Fibroblast of skin of left quadriceps (primary cell): ENCODE measurements at places on chromosomes 6 and 20.

GRCh38 chr6:47034926-47035325, 7.2 kb downstream of the ADGRF1 start:
- peak; percentile 37 for DNase-seq

- DNase-seq: no peak
Measured at GRCh38 chr6:15969236-15969778, 159.6 kb upstream of the MYLIP start.

- DNase-seq: no peak
Measured at GRCh38 chr20:62321521-62321948, 18.7 kb downstream of the ADRM1 start.

GRCh38 chr6:100472674-100473073, 8.0 kb upstream of the SIM1 start:
- DNase-seq: peak; percentile 57

- no peak for DNase-seq
Measured at GRCh38 chr6:142026471-142026870, 106.3 kb upstream of the GJE1 start.

DNA sequence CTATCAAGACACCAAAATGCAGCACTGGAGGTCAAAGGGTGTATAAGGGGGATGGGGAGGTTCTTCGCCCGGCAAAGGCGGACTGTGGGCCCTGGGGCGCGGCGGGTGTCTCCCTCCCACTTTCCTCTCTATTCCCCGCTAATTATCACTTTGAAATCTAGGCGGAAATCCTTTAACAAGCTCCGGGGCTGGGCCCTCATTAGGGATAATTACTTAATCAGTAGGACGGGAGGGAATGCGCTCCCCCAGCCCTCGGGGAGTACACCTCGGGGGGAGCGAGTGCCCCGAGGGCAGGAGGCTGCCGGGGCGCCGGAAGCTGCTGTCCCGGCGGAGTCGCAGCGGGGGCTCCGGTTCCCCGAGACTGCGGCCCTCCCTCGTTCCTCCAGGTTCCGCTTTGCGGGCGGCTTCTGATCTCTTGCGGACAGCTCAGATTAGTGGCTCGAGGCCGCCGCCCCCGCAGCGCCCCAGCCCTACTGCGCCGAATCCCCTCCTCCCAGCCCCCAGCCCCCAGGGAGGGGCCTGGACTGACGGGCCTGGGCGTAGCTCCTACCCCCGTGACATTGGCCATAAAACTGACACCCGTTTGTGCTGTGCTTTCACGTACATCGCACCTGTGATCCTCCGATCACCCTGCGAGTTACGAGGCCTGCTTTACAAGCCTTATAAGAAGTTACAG, 14.7 kb downstream of the MUCL3 start:
- DNase-seq: peak; percentile 7

GRCh38 chr20:50725724-50726005, 5.7 kb upstream of the PARD6B start:
- no peak for DNase-seq

GRCh38 chr6:107707346-107708275, 116.5 kb downstream of the SCML4 start:
- DNase-seq: no peak

- DNase-seq: no peak
Measured at GRCh38 chr6:72936766-72937559, 288.3 kb downstream of the KHDC1L start.

GRCh38 chr6:127118298-127119101, at the start of gene RSPO3:
Gene RSPO3, plus strand, starts transcription at chr6:127118671. Its CDS starts 522 bp downstream, at chr6:127119193.
- no peak for DNase-seq

- DNase-seq: no peak
Measured at GRCh38 chr20:32612351-32613191, 27.4 kb upstream of the NOL4L start.

- DNase-seq: no peak
Measured at GRCh38 chr6:148548749-148549140, 198.1 kb upstream of the UST start.

- no peak for DNase-seq
Measured at GRCh38 chr6:34865107-34865506, 22.7 kb downstream of the TAF11 start.

DNA sequence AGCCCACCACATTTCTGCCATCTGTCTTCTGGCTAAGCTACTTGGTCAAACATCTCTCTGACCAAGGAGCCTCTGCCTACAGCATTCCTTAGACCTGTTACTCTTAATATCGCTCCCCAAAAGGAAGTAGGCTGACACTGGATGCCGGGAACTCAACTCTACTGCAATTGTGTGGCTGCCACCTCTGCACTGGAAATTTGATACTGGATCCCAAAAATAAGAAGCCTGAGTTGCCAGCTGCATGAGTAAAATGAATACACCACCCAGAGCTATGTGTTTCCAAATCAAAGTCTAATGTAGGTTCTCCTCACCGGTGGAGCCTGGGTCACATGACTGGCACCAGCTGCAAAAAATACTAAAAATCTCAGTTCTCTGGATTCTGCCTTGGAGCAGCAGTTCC, 36.9 kb downstream of the UNC5CL start:
- DNase-seq: no peak

DNA sequence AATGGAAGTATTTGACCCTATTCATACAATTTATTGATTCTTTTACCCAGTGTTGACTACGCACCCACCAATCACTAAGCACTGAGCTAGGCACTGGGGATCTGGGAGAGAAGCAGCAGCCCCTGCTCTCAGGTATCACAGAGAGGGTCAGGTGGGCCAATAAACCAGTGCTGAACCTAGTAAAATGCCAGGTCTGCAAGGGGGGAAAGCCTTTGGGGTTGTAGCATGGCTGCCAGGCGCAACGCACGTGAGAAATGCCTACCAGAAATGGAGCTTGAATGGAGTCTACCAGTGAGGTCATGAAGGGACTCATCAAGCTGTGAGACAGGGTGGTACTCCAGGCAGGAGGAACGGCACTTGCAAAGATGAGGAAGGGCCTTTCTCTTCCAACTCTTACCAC, 313.6 kb downstream of the GMDS start:
- DNase-seq: no peak

DNA sequence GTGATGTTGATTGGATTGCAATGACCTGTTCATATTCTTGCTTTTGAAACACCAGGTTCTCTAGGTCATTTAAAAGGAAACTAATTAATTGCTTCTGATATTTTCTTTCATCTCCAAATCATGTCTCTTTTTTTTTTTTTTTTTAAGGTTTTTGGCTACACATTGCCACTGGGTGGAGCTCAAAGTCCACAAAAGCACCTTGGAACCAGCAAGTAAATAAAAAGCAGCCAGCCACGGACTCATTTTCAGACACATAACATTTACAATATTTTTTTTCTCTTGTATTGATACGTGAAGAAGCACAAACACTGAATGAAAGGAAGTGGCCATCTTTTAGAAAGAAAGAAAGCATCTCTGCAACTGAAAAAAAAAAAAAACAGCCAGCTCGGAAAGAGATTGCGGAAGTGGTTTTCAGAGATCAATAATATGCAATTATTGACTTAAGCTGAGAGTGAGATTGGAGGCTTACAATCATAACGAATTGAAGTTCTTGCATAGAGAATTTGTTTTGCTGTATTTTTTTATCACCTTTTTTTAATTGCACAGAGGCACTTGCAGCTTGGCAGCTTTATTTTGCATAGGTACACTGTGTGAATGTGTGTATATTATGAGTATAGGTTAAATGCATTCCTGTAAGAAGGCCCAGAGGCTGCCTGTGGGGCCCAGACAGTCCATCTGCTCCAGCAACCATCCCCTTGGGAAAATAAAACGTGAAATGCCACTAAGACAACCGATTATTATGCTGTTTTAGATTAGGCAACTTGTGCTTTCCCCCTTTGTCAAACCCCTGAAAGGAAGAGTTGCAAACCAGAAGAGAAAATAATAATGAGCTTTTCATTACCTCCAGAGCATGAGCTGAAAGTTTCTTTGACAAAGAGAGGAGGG, 28.2 kb downstream of the CGA start:
- peak; percentile 42 for DNase-seq

GRCh38 chr6:3749977-3750316, 1.6 kb downstream of the PXDC1 start:
- peak; percentile 71 for DNase-seq

- DNase-seq: no peak
Measured at GRCh38 chr20:11027224-11027623, 353.4 kb upstream of the JAG1 start.

GRCh38 chr20:38059832-38060231, 26.3 kb downstream of the RPRD1B start:
- no peak for DNase-seq

- no peak for DNase-seq
Measured at GRCh38 chr20:63087872-63088680, 81.3 kb upstream of the BHLHE23 start.

DNA sequence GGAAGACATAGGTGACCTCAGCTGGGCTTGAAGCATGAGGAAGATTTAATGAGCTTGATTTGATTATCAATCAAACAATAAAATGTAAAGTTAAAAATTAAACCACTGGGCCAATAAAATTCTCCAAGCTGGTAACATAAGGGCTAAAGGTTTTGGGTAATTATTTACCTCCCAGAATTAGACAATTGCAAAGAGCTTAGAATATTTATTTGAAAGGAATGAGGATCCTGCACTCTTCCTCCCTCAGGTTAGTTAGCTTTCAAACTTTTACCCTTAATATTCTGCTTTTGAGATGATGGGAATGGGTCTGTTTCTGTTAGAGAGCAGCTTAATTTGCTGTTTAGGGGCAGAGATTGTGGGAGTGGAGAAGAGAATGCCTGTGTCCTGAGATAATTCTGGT, at the start of gene SLC17A4:
Gene SLC17A4, plus strand, starts transcription at position 208 of the 400 bp plus-strand sequence. CDS start 7,221 bp downstream, outside the sequence.
- DNase-seq: no peak

DNA sequence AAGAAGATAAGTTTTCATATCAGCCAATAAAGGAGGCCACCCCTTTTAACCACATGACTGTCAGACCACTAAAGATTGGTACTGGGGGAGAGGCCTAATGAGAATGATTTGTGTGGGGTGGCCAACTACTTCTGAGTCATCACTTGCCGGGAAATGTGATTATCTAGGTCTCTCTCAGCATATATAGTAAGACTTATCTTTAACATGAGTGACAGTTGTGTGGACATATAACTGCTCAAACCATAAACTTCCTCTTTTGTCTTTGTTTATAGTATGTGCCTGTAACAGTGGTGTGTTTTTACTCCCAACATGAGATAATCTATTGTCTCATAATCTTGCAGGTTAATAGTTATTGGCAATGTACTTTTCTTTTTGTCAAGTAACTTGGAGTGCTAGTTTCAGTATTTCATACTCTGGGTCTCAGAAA, 312.4 kb downstream of the CDKAL1 start:
- DNase-seq: no peak

- no peak for DNase-seq
Measured at GRCh38 chr6:111562246-111562645, 43.4 kb downstream of the TRAF3IP2 start.

DNA sequence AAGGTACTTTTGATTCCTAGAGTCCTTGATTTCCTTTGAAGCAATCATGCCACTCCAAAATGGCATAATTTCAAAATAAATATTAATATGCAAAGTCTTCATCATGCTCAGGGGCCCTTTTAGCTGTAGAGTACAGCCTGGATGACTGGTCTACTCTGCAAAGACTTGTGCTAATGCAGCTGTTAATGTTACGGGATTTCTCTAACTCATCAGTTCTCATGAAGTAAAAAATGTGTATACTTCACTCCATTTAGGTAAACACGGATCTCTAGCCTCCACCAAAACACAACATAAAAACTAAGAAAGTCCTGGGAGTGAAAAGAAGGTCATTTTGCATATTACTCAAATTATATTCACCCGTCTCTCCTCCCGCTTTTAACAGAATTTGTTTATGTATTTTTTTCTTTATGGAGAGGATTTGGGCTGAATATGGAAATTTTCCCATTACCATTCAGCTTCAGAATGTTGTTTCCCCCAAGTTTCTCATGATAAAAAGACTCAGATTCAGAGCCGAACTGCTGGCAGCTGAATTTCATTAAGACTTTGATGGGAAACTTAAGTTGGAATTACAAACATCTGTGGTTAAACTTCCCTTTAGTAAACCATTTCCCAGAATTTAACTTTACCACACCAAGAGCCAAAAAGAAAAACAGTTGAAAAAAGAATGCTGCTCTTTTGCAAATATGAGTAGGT, 8.7 kb downstream of the LAMA4 start:
- DNase-seq: peak; percentile 97

DNA sequence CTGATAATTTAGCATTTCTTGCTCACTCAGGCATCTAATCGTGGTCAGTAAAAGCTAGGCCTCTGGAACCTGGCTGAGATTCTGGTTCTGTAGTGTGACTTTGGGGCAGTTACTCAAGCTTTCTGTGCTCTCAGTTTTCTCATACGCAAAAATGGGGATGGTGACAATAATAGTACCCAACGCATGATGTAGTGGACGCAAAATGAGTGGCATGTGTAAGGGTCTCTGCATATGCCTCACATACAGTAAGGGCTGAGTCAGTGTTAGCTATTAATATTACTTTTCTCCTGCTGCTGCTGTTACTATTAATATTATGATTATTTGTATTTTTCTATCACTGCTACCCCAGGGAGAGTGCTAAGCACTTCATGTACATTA, 686 bp downstream of the GINS1 start:
- DNase-seq: no peak

- no peak for DNase-seq
Measured at GRCh38 chr6:147666255-147666654, 157.8 kb downstream of the SAMD5 start.

DNA sequence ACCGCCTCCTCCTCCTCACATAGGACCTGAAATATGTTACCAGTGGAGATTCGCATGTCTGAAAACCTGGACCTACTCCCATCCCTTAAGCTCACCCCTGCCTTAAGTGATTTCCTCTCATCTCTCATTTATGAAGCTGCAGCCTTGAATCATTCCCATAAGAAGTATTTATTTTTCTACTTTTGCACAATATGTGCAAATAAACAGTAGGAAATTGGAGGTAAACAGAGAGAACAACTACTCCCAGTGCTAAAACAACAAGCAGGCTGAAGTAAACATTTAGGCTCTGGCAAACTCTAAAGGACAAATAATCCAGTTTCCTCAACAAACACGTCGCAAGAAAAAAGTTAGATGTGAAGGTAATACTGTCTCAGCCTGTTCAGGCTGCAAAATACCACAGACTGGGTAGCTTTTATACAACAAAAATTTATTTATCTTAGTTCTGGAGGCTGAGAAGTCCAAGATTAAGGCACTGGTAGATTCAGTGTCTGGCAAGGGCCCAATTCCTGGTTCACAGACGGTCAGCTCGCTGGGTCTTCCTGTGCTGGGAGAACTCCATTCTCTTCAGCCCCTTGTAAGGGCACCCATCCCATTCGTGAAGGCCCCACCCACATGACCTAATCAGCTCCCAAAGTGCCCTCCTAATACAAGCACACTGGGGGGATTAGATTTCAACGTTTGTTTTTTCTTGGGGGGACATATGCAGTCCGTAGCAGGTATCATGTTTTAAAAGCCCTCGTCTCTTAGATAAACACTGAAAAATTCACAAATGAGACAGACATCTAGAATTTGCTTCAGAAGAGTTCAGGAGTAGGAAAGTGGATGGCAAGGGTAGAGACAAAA, 15.6 kb downstream of the SPATA2 start:
- no peak for DNase-seq

DNA sequence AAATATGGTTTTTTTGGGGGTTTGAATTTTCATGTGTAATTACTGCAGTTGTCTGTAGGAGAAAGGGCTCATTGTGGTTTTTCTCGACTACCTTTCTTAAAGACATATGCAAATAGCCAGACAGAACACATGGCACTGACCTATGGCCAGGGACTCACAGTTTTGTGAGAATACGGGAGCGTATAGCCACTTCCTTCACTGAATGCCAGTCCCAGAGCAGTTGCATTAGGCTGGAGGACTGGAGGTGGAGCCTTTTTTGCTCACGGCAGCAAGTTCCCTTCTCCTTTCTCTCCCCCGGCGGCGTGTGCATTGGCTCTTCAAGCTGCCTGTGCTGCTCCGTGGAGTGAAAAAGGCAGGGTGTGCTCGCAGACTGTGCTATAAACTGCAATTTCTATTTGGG, 114.9 kb downstream of the AKAP7 start:
- DNase-seq: no peak

- no peak for DNase-seq
Measured at GRCh38 chr6:157670466-157671186, 152.4 kb upstream of the SNX9 start.
